ENCODE measurements at places on chromosomes 12 and 14. TPM values are rescaled to one million over a fixed set of nuclear protein-coding genes. Genes with fewer than 3 reads are reported as not detected.

SLC7A7 gene
- total RNA-seq: 28.4 TPM

TAS2R46 gene
- total RNA-seq: not detected

SERPINA12 gene
- not detected for total RNA-seq

SALL2 gene
- 1.0 TPM for total RNA-seq

PTGER2 gene
- 2.7 TPM for total RNA-seq

PLEKHD1 gene
- 0.03 TPM for total RNA-seq

FGF23 gene
- not detected for total RNA-seq

CNTN1 gene
- total RNA-seq: 35.1 TPM

IL26 gene
- total RNA-seq: not detected

PTMS gene
- total RNA-seq: 926 TPM

ARF3 gene
- total RNA-seq: 156 TPM

NGB gene
- total RNA-seq: not detected

SCYL2 gene
- total RNA-seq: 15.9 TPM

CTSG gene
- not detected for total RNA-seq

DHRS2 gene
- 6.4 TPM for total RNA-seq

CLIP1 gene
- total RNA-seq: 36.6 TPM

CFAP251 gene
- total RNA-seq: 0.96 TPM

MYO1A gene
- total RNA-seq: 0.43 TPM

GLS2 gene
- total RNA-seq: not detected

PLEKHH1 gene
- 3.6 TPM for total RNA-seq

WSCD2 gene
- not detected for total RNA-seq

LTBR gene
- 249 TPM for total RNA-seq

SLC25A47 gene
- total RNA-seq: not detected

EFS gene
- total RNA-seq: not detected

SUSD6 gene
- 7.3 TPM for total RNA-seq

WNT5B gene
- total RNA-seq: 2.9 TPM

FAM222A gene
- 3.4 TPM for total RNA-seq

OR4E2 gene
- total RNA-seq: not detected

Data from A549 treated with Mapracorat at 1 μM for 4 hours (cell line).